ENCODE measurements at places on chromosomes 11 and 22.

DNA sequence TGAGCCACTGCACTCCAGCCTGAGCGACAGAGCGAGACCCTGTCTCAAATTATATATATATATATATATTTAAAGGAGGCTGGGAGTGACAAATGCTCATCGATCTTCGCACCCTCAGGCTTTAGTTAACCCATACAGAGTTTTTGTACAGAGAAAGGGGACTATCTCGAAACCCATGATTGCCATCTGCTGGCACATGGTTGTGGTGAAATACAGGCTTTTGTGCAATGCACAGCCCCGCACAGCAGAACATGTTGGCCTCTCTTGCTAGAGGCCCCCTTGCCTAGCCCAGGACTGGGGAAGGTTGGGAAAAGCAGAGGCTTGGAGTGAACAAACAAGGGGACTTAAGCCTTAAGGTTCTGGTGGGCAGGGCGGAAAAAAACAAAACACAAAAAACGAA lies 3.6 kb downstream of the MYBPC3 start:
- no peak for DNase-seq

DNA sequence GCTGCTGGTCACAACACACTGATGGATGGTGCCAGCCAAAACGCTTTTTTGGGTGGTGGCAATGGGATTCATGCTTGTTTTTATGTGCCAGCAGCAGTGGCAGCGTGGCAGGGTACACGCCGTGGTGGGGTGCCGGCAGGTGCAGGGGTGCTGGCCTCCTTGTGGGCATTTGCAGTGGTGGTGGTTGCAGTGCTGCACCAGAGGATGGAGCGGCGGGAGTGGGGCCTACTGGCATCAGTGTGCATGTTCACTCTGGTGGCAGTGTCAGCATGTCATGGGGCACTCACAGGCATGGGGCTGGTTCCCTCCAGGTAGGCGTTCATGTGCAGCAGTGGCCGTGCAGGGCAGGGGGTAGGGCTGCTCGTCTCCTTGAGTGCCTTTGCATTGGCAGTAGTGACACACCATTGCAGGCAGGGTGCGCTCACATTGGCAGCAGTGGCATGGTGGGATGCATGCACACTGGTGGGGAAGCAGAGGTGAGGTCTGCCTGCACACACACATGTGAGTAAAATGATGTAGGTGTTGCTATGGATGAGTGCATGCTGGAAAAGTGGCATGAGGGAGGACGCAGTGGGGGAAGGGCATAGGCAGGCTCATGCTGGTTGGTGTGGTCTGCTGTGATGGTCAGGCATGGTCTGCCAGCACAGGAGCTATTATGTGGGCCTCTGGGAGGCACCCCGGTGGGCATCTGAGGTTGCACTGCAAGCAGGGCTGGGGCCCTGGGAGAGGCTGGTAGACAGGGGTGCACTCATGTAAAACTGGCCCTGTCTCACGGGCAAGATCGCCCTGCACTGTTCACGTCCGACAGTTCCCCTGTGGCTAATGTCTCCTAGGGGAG lies 29.9 kb downstream of the CCDC15 start:
- no peak for DNase-seq

DNA sequence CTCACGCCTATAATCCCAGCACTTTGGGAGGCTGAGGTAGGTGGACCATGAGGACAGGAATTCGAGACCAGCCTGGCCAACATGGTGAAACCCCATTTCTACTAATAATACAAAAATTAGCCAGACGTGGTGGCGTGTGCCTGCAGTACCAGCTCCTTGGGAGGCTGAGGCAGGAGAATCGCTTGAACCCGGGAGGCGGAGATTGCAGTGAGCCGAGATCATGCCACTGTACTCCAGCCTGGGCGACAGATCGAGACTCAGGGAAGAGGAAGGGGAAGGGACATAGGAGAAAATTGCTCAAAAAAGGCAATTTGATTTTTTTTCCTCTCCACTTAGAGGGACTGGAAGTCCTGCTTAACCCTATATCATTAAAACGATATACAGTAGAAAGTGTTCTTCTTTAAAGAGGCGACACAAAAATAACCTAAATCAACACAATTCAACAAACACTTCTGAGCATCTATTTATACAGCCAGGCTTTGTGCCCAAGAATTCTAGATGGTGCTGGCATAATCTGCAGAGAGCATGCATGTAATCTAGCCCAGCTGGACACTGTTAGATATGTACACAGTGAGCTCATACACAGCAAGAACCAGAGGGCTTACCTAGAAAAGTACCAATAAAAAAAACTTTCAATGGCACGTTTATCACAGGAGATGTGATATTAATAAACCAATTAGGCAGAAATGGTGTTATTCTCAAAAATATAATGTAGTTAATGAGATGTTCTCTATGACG lies 20.9 kb upstream of the DENND5A start:
- DNase-seq = no peak

DNA sequence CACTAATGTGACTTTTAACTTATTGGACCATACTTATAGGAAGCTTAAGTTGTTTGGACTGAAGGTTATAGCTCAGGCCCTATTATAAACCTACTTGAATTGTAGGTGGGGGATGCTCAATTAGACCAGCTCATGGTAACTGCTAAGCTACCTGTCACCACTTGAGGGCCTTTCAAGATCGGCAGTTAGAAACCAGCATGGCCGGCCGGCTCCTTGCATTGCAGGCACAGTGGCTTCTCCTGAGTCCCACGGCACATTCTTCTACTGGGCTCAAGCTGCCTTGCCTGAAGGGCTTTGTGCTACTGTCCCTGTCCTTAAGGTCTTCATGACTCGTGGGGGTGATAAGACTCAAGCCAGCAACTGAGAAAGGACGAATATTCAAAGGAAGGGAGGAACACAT lies 70.8 kb downstream of the TBC1D22A start:
- no peak for DNase-seq

GRCh38 chr22:22702237-22703202 lies 58.1 kb downstream of the GGTLC2 start:
- DNase-seq = no peak

- DNase-seq = no peak
These were observed 1.2 kb upstream of the IL18 start for GRCh38 chr11:112165049-112165448.

GRCh38 chr11:86978756-86979608 lies 23.8 kb upstream of the FZD4 start:
- DNase-seq = no peak

GRCh38 chr11:91248199-91248807 lies 976.3 kb upstream of the FAT3 start:
- DNase-seq = no peak

GRCh38 chr11:35337136-35337913 lies 82.0 kb downstream of the SLC1A2 start:
- DNase-seq = no peak

DNA sequence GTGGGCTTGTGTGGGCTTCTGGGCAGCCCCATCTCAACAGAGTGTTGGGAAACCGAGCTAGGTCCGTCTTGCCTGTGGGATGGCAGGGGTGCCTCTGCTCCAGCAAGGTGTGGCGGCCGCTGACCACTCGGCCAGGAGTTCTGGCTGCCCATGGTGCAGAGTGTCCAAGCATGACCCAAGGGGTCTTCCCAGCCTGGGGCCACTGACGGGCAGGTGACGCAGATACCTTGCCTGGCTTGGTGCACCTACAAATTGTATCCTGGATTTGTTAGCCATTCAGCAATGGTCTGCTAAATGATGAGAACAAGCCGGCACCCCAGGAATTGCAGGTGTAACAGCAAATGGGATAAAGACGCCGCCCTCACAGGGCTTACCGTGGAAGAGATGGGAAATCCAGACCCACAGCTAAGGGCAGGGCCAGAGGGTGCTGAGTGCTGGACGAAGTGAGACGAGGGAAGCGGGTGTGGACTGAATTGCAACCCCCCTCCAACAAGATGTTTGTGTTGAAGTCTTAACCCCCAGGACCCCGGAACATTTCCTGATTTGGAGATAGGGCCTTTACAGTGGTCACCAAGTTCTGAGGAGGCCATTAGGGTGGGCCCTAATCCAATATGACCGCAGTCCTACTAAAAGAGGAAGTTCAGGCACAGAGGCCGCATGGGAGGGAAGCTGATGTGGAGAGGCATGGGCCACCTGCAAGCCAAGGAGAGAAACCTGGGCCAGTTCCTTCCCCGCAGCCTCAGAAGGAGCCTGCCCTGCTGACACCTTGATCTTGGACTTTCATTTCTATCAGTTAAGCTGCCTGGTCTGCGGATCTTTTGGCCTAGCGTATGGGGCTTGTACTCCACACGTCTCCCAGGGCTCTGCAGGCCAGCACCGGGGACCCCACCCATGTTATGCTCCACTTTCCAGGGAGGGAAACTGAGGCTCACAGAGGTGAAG lies 45.2 kb upstream of the LINC01488 start:
- DNase-seq = no peak

GRCh38 chr22:45977003-45977411 lies at the start of gene WNT7B:
WNT7B (minus strand) TSS chr22:45977162; CDS start chr22:45976754, 408 bp downstream.
- DNase-seq = no peak

DNA sequence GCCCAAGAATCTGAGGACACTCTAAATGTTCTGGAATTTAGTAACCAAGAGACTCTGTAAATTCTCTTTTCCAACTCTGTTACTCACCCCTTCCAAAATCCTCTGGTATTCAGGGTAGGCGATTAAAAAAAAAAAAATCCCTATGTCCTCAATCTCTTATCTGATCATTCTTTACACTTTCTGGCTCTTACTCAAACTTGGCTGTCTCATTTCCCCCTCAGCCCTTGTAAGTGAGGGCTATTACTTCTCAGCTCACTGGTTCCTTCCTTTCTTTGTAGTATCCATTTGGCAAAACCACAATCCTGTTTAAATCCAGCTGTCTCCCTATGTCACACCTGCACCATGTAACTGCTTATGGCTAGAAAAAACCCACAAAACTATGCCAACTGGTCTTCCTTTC lies 12.7 kb upstream of the MSANTD2 start:
- no peak for DNase-seq
